OCI-LY7 (cell line): ENCODE measurements at places on chromosomes 16 and 17. TPM values are rescaled to one million over a fixed set of nuclear protein-coding genes. Genes with fewer than 3 reads are reported as not detected.

The HBA2 gene
- not detected in 2 replicates for total RNA-seq

DNA sequence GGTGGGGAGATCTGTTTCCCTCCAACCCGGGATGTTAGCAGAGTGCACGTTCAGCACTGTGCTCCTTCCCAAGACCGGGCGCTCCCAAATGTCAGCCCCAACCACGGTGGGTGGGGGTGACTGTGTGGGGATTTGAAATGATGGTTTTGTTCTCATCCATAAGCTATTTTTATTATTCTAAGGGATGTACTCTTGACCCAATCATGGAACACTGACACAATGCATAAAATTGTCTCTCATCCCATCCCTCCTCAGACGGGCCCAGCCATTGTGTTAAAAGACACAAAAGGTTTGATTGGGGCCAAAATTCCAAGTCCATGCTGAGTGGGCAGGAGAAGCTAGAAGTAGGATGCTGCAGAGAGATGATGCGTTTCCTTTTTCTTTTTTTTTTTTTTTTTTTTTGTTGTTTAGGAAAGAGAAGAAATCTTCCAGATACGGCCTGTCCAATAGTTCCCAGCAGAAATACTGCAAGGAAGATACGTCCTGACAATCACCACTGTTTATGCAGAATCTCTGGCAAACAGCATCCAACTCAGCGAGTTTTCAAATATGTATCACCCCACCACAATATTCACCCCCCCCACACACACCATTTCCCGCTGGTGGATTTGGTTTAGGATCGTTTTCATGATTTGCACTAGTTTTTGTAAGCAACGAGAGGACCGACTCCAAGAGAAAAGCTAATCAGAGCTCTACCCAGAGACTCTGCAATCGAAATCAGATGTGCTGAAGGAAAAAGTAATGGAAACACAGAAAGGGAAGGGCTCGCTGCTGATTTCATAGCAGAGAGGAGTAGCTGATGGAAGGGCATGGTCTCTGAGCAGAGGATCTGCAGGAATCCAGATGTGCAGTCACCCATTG lies 163.5 kb upstream of the DYNLRB2 start:
- no peak for DNase-seq

The CD300A gene
- total RNA-seq: 1.8 and 3.5 TPM in 2 replicates

The CDH5 gene
- 0.09 TPM in 1 of 2 replicates, not detected in the other for total RNA-seq

DNA sequence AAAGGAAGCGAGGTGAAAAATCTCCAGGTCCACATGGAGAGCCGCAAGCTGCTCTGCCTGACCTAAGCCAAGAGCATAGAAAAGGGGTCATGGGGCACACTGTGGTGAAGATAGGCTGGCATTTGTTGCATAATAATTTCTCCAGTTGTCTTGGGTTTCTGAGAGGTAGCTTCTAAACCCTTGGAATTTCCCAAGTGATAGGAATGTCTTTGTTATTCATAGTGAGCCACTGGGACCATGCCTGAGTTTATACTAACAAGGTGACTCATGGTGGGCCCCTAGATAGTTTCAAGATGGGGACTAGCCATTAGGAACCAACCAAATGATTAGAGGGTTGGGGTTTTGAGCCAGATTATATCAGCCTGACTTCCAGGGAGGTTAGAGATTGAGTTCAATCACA lies 25.6 kb downstream of the SOST start:
- DNase-seq: no peak

GRCh38 chr17:49210158-49211029 lies at the start of the genes ABI3 and GNGT2:
ABI3 (plus strand) TSS chr17:49210707; CDS start chr17:49210725, 18 bp downstream.
GNGT2 (minus strand) TSS chr17:49210574; CDS start chr17:49207422, 3,152 bp downstream.
- peak; percentile 94 for DNase-seq

- DNase-seq: peak; percentile 56
Observed at GRCh38 chr17:68255731-68256538, 8.1 kb downstream of the AMZ2 start.

GRCh38 chr16:20937736-20938135 lies 37.2 kb downstream of the LYRM1 start:
- no peak for DNase-seq

The ANKRD40CL gene
- not detected in 2 replicates for total RNA-seq

The UMOD gene
- total RNA-seq: not detected in 2 replicates

The CRISPLD2 gene
- 0.53 and 0.99 TPM in 2 replicates for total RNA-seq

DNA sequence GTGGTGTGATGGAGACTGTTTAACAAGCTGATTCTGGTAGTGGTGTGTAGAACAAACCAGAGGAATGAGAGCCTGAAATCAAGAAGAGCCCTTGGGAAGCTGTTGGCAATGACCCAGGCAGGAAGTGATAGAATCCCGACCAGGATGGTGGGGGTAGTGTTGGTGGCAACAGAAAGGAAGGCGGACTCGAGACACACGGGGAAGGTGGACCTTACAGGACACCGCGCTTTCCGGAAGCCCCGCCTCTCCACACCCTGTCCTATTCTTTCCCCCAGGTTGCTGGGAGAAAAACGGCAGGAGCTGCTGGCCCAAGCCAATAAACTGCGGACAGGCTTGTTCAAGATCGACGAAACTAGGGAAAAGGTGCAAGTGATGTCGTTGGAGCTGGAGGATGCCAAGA lies 30.0 kb upstream of the KDM6B start:
- DNase-seq: no peak

GRCh38 chr17:51926448-51926847 lies 232.1 kb downstream of the CA10 start:
- no peak for DNase-seq

DNA sequence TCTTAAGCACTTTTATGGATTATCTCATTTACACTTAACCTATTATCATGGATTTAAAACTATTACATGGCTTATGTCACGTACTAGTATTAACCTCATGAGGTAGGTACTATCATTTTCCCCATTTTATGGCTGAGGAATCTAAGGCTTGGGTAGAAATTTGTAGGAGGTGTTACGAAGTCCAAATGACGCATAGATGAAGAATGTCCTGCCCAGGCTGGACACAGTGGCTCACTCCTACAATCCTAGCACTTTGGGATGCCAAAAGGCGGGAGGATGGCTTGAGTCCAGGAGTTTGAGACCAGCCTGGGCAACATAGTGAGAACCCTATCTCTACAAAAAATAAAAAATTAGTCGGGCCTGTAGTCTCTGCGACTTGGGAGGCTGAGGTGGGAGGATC lies 4.8 kb upstream of the C1QL1 start:
- DNase-seq: no peak

- DNase-seq: no peak
Observed at GRCh38 chr16:80066805-80067580, 466.5 kb upstream of the MAF start.

DNA sequence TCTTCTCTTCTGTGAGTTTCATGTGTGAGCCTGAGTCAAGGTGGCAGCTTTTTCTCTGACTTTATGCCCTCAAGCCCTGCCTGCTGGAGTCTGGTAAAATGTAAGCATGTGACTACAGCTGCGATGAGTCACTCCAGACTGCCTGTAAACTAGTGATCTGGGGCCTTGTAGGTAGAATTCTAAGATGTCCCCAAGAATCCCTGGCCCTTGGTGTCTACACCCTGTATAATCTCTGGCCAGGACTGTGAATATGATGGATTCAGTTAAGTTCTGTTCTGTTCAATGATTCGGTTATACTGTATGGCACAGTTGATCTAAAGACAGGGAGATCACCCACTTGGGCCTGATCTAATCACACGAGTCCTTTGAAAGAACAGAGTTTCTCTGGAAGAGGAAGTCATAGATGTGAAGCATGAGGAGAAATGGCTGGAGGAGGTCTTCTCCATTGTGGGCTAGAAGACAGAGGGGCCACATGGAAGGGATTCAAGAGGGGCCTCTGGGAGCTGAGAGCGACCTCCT lies 29.8 kb downstream of the PRSS54 start:
- DNase-seq: no peak

The IRF8 gene
- 210 and 224 TPM in 2 replicates for total RNA-seq

DNA sequence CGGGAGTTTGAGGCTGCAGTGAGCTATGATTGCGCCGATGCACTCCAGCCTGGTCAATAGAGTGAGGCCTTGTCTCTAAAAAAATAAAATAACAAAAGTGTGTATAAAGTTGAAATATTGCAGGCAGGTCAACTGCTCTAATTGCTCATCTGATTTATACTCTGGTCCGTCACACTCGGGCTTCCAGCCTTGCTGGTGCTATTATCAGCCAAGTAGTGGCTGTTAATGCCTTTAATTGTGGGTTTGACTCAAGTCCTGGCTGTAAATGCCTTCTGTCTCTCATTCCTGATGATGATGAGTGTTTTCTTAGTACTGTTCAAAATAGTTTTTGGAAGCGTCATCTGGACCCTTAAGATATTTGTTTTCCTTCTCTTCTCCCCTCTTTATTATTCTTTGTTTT lies 18.4 kb downstream of the SYT17 start:
- no peak for DNase-seq

- DNase-seq: no peak
Observed at GRCh38 chr17:35684055-35684802, 47.2 kb upstream of the RASL10B start.

DNA sequence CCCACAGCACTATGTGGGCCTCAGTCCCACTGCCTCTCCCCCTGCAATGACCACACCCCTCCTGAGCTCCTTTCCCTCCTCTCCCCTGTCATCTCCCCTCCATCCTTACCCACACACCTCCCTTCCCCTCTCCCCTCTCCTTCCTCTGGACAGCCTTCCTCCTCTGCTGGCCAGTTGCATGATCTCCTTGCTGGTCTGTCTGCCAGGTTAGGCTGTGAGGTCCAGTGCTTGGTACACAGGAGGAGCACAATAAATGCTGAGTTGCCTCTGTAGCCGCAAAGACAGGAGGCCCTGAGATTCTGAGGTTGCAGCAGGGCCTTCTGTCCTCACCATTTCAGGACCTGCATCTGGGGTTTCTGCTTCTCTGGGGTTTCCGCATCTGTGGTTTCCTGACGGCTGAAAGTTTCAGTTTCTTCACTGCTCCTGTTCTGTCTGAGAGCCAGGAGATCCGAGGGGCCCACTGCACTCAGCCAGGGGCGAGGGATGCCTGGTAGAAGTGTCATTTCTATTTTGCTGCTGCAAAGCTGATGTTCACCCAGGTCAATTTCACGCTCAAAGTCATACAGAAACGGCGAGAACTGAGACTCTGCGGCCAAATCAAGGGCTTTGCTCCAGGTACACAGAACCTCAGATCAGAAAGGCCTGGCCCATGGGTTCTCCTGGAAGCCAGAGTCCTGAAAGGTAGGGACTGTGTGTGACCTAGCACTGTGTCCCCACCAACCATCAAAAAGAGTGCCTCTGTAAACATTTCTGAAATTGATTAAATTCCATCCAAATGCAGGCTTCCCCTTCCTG lies 4.6 kb upstream of the SLC12A3 start:
- peak; percentile 85 for DNase-seq

- no peak for DNase-seq
Observed at GRCh38 chr16:24761526-24761925, 32.1 kb downstream of the TNRC6A start.

The SDR42E2 gene
- total RNA-seq: 0.28 and 0.29 TPM in 2 replicates

The GPR142 gene
- total RNA-seq: not detected in 2 replicates

DNA sequence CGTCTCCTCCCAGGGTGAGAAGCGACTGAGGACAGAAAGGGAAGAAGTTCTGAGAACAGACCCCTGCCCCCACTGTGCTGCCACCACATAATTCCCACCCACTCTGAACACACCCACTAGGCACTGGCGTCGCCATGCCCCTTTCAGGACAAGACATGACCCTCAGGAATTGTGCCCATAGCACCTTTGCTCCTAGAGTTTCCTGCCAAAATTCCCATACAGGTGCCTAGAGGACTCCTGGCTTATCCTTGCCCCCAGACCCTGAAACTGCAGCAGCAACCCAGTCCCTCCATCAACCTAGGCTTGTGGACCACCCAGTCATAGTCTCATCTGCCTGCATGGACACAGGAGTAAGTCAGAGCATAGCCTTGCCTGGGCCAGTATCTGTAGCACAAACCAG lies 157.7 kb upstream of the ZNF267 start:
- no peak for DNase-seq

- no peak for DNase-seq
Observed at GRCh38 chr16:69073181-69073702, 32.2 kb upstream of the HAS3 start.

DNA sequence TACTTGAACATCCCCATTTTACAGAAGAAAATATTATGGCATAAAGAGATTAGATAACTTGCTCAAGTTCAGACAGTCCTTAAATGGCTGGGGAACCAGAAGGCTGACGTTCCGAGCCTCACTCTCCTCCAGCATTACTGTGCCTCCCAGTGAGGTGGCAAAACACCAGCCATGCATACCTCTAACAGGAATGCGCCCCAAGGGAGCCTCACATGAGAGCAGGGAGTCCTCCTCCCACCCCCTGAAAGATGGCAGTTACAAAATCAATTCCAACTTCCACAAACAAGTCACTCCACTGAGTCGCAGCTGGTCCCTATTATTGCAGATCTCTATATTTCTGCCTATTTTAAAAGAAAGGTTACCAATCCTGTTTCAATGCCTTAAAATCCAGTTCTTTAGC lies 55.5 kb downstream of the ANKFY1 start:
- DNase-seq: no peak

DNA sequence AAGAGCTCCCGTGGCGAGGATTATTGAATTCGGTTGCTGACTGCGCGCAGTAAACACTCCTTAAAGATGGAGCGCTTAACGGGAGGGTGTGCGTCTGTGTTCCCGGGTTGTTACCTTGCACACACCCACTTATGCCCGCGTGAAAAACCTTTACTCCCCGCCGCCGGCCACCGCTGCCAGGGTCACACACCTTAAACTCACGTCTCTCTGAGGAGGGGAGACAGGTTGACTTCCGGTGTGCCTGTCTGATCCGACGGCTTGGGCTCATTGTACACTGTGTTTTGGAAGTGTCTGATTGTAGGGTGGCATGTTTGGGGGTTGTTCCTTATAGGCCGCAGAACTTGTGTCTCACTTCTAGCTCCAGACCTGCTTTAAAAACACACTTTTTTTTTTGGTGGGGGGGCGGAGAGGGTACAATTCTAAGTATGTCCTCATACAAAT lies 66.8 kb downstream of the KPNA2 start:
- peak; percentile 49 for DNase-seq

DNA sequence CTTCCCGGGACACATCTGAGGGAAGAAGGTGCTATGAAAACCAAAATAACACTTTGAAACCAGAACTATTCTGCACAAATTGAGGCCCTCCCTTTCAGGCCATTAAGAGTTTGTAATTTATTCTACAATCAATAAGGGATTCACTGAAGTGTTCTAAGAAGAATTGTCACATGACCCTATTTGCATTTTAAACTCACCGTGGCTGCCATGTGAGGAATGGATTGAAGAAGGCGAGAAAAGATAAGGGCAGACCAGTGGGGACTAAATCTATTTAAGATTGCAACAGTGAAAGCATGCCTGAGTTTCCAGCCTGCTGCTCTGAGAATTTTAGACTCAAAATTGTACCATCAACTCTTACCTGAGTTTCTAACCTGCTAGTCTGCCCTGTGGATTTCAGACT lies 408.8 kb upstream of the SALL1 start:
- DNase-seq: no peak

- no peak for DNase-seq
Observed at GRCh38 chr16:7086822-7087616, 245.6 kb upstream of the RBFOX1 start.

The KRTAP4-1 gene
- total RNA-seq: not detected in 2 replicates

The FNDC8 gene
- not detected in 2 replicates for total RNA-seq

DNA sequence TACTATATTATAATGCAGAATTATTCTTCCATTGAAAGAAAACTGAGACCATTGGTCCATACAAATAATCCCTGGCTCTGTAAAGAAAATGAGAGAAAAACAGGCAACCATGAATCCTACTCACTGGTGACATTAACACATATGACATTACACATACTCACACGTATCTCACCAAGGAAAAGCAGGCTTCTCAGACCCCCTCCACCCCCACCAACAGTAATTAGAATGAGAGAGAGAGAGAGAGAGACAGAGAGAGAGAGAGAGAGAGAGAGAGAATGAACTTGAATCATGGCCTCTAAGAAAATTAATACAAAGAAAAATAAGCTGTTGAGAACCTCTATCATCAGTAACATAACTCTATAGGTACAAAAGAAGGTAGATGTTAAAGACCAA lies 132.0 kb downstream of the SNX11 start:
- no peak for DNase-seq

GRCh38 chr16:59339871-59340270 lies 605.8 kb upstream of the GOT2 start:
- no peak for DNase-seq
